Endothelial cell (in vitro differentiated cells): ENCODE measurements at places on chromosomes 3 and 15. TPM values are rescaled to one million over a fixed set of nuclear protein-coding genes. Genes with fewer than 3 reads are reported as not detected.

DNA sequence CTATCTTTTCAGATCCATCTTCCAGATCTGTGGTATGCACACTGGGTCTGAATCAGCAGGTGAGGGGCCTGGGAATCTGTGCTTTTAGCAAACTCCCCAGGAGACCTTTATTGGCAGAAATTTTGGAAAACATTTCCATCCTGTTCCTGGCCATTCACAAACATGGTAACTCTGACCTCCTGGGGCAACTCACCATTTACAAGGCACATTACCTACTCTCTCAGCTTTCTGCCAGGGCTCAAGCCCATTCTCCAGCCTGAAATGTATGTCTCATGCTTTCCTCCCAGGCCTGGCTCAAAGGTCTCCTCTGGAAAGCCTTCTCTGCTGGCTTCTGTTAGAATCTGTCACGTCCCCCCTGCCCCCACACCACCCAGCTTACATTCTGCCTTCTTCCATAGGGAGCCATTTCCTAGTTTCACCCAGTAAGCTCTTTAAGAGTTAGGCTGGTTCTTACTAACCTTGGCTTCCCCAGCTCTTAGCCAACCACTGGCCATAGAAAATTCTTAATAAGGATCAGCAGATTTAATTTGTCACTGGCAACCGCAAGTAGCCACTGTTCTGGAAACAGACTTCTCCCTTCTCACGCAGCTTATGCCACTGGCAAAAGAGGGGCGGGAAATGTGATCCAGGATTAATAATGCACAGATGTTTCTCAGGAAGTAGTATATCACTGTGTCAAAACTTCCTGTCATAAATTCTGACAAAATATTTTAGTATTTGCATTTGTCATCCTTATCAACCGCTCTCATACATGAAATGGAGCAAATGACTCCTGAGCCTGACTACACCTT, 55.0 kb downstream of the RORA start:
- DNase-seq = no peak

DNA sequence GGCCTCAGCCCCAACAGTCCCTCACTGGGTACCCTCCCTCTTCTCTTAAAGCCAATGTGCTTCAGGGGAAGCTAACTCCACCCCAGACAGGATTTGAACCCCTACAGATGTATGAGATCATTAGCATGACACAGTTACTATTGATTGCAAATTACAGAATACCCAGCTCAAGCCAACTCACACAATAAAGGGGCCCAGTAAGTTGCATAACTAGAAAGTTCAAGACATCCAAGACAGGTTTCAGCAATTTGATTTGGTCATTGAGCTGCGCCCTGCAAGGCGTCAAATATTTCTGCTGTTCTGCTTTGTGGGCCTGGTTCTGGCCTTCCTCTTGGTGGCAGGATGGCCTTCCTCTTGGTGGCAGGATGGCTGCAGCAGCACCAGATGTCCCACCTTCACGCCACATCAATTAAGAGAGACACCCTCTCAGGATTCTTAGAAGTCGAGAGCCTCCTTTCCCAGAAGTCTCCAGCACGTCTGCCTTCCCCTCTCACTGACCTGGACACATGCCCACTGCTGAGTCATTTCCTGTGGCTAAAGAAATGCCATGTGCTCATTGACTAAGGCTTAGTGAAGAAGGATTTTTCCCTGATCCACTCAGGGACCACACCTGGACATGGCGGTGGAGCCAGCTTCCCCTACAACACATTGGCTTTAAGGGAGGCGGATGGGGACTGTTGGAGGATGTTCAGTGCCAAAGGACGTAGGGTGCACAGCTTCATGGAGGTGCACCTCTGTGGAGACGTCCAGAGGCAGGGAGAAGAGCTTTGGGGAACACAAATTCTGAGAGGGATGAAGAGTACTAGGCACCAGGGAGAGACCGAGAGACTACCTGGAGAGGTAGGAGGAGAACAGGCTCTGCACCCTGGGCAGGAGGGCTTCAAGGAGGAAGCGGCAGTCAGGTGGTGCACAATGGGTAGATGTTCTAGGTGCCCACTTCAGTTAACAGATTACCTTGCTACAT, 49.1 kb downstream of the DNASE1L3 start:
- no peak for DNase-seq

The MESP2 gene
- 0.33 TPM for total RNA-seq

The ANKDD1A gene
- total RNA-seq = 6.9 TPM
